ENCODE measurements at places on chromosomes 2 and 18.
A peak's percentile ranks its signal among the peaks of the same experiment; 100 is the strongest.

DNA sequence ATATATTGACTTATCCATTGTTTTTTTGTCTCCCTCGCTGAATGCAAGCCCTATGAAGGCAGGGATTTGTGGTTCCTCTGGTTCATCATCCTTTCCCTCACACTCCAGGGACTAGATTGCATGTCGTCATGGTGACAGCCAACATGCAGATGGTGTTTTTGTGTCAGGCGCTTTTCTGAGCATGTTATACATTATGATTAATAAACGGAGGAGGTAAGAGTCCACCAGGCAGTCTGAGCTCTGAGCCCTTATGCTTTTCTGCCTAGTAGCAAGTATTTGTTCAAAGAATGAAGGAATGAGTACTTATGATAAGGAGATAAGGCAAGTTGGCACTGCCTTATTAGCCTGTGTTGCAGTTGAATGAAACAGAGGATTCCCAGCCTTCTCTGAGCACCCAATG is 181.6 kb downstream of the MGAT5 start:
- no peak for DNase-seq

GRCh38 chr2:170213651-170214050 is 35.7 kb downstream of the MYO3B start:
- DNase-seq, result no peak

GRCh38 chr2:4221845-4222244 is 518.5 kb downstream of the DCDC2C start:
- DNase-seq, result no peak

GRCh38 chr2:136219341-136219740 is 101.4 kb upstream of the CXCR4 start:
- DNase-seq, result no peak

DNA sequence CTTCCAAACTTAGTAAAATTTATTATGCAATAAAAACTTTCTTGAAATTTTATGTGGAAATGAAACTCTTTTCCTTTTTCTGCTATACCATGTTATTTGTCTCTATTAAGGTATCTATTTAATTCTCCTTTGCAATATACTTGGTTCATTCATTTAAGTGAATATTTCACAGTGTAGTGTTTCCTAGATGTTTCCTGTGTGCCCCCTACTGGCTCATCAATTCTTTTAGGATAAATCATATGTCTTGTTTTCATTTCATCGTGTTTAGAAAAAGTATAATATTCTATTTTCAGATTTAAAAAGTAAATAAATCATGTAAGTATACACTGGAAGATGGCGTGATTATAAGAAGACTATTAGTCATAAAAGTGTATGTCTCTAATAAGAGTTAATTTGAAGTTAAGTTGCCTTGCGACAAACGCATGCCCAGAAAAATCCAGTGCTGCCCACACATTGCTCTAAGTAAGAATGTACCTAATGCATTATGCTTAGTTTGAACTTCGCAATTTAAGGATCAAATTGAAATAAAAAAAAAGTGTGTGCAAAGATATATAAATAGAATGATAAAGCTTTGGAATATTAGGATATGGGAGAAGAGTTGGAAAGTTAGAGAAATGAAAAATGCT is 525.4 kb downstream of the KCNJ3 start:
- DNase-seq, result no peak

GRCh38 chr2:105915005-105915558 is 170.4 kb downstream of the NCK2 start:
- DNase-seq, result no peak

GRCh38 chr2:114316532-114317300 is 125.7 kb upstream of the DPP10 start:
- DNase-seq, result no peak

- peak; percentile 7 for DNase-seq
Observed at GRCh38 chr2:24334245-24334633, 26.1 kb downstream of the ITSN2 start.

GRCh38 chr18:27954226-27954625 is 222.7 kb downstream of the CDH2 start:
- DNase-seq, result no peak

DNA sequence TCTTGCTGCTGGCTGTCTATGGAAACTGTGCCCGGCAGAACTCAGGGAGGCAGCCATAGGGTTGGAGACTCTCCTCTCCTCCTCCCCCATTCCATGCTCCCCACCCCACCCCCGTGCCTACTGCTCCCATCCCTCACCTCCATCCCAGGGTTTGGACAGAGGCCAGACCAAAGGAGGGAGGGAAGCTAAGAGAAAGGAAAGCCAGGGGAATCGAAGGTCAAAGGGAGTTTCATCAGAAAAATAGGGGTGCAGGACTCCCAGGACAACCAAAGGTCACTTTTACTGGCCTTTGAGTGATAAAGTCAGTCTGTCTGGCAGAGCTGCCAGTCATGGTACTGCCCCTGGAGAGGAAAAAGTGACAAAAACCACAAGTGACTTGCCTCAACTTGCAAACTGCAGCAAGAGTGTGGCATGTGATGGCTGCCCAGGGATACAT is 187.3 kb upstream of the CTAGE1 start:
- DNase-seq, result no peak

All from retinal pigment epithelial cell (primary cell).